SK-N-DZ (cell line): ENCODE measurements at places on chromosomes 5 and 9.

DNA sequence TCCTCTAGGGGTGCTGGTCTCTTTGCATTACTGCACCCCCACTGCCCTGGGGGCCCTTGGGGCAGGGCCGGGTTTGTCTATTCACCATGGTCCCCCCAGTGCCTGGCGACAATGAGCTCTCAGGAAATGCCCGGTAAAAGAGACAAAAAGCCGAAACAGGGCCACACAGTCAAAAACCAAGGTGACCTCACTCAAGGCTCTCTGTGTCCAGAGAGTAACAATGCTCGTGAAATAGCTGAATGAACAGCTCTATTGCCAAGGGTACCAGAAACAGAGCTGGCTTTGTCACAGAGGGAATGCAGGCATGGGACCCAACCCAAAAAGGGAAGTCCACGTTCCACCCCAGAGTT lies 16.0 kb downstream of the SH3PXD2B start:
- no peak for DNase-seq

DNA sequence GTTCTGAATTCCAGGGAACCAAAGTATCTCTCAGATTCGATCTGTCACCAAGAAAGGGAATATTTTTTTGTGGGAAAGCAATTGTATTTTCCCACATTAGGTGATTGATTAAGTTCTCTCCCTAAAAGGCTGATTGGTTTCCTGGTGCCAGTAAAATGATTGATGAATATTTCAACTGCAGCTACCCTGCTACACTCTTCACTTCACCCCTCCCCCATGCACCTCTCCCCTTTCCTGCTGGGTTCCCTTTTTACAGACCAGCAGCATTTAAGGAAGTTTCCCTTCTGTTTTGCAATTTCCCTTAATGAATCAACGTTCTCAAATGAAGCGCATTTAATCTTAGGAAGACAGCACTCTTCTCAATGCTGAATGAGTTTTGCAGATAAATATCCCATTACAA lies 13.1 kb downstream of the NR6A1 start:
- DNase-seq: no peak

GRCh38 chr5:76808141-76808691 lies 10.6 kb upstream of the F2RL1 start:
- DNase-seq: peak; percentile 66

GRCh38 chr5:72233835-72234234 lies 86.2 kb downstream of the MRPS27 start:
- no peak for DNase-seq

DNA sequence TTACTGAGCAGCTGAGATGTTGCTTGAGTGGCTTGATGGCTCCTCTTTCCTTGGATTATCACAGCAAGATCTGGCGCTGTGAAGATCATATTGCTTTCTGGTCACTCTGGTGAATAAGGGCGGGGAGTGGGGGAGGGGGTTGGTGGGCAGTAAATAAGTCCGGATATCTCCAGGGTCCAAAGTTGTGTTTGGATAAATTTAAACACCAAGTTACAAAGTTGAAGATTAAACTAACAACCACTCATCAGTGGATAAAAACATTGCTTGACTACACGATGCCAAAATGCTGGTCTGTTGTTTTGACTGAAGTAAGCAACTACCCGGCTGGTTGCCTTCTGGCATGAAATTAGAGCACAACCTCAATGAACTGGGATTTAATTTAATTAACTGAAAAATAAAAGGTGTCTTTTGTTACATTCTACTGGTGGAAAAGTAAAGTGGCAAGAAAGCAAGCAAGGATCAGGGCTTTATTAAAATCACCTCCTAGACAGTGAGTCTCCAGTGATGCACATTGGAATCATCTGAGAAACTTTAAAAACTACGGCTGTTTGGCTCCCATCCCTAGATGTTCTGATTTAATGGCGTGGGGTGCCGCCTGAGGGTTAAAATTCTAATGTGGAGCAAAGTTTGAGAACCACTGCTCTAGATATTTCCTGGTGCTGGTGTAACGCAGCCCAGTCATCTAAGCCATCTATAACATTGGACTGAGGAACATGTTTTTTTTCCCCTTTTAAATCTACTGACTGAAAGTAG lies 86.7 kb upstream of the AGXT2 start:
- DNase-seq: no peak

- no peak for DNase-seq
Measured at GRCh38 chr9:69809304-69809863, 11.2 kb upstream of the CFAP95 start.

DNA sequence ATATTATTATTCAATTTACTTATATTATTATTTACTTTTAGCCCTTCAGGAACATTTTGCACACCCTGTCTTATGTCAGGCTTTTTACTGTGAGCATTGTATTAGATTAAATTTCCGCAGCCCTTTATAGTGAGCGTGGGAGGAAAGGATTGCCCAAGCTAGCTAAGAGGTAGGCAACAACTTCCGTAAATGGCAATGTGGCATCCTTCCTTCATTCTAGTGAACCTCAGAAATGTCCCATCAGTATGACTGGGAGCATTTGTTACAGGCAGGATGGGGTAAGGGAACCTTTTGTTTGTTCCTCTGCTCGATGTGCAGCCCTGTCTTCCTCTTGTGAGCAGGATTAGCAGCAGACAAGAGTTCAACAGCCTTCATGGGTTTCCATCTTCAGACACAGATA lies 6.2 kb upstream of the CD180 start:
- no peak for DNase-seq

- no peak for DNase-seq
Measured at GRCh38 chr9:105711867-105712266, 17.5 kb downstream of the TMEM38B start.

DNA sequence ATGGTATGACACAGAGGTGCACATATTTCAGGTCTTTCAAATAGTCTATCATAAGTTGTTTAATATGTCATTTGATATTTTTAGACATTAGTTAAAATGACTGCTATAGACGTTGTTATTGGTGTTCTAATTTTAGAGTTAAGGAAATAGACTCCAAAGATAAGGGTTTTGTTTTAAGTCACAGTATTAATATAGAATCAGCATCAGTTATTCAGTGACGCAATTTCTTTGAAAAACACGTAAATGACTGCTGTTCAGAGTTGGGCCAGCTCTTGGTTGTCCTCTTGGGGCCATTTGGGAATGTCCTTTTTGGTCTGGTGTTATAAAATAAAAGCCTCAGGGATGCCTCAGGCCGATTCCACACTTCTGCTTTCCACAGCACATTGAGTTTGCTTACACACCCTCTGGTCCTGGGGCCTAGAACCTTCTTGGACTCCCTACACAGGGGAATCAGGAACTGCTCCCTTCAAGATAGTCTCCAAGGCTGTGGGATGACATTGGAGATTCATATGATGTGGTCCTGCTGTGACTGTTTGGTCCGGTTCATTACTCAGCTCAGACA lies 14.3 kb downstream of the OTULIN start:
- no peak for DNase-seq

GRCh38 chr9:70044490-70045307 lies 1.1 kb downstream of the MAMDC2 start:
- DNase-seq: no peak

DNA sequence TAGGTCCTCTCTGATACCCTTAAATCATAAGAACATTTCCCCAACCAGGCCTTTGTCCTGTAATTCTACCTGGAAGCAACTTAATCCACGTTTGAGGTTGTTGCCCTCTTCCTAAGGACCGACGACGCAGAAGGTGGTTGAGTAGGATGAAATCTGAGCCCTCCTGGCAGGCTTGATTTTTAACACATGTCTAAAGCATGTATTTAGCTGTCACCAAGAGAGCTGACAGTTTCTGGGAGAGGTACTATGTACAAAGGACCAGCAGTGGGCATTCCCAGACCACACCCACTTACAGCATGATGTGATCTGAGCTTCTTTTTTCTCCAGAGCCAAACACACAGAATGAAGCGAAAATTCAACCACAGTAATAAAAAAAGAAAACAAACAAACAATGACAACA lies 260.9 kb downstream of the SH3GL2 start:
- no peak for DNase-seq

- no peak for DNase-seq
Measured at GRCh38 chr5:27748847-27749246, 710.5 kb upstream of the CDH9 start.

GRCh38 chr5:178627259-178627598 lies 379 bp upstream of the CLK4 start:
- DNase-seq: no peak

DNA sequence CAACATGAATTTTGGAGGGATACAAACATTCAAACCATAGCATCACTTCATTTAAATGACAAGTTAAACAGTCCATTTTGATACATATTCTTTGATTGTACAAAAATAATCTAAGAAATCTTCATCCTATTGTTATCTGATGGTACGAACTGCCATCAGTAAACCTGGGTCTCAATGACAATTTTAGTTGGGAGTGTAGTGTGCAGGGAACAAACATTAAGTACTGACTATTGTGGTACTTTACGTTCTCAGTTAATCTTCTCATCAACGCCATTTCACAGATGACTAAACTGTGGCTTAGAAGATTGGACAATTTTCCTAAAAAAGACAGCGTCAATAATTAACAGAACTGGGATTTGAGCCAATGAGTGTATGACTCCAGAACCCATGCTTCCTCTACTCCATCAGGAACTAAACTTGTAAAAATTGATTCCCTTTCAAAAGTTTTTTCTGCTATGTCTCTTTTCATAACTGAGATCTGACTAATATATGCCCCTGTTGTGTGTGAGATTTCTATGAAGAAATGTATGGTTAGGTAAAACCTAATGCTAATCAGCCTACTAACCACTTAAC lies 21.1 kb downstream of the TNPO1 start:
- DNase-seq: no peak

- no peak for DNase-seq
Measured at GRCh38 chr5:138757061-138757776, 4.0 kb downstream of the CTNNA1 start.

DNA sequence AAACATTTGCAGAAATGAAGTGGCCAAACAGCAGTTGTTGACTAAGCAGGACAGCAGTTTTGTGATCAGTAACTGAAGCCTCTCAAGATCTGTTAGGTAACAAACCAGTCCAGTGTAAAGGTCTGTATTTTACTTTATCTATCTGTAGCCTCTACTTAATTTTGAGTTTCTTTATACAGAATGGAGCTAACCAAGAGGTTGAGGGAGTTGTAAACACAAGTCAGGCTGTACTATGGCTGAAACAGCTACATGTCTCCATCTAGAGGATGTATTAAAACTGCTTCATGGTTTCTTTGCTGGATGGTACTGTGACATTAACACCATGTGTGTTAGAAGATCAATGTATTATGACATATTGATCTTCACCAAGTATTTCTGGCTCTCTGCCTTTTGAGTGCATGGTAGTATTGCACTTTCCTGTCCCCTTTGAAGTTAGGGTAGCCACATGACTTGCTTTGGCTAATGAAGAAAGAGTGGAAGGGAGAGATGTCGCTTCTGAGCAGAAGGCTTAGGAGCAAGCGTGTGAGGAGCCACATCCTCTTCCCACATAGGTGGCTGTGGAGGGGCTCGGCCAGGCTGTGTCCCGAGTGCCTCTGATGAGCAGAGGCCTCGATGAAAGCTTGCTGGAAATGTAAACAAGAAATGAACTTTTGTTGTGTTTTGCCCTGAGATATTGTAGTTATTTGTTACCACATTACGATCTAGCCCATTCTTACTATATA lies 105.6 kb upstream of the PCA3 start:
- DNase-seq: peak; percentile 12

DNA sequence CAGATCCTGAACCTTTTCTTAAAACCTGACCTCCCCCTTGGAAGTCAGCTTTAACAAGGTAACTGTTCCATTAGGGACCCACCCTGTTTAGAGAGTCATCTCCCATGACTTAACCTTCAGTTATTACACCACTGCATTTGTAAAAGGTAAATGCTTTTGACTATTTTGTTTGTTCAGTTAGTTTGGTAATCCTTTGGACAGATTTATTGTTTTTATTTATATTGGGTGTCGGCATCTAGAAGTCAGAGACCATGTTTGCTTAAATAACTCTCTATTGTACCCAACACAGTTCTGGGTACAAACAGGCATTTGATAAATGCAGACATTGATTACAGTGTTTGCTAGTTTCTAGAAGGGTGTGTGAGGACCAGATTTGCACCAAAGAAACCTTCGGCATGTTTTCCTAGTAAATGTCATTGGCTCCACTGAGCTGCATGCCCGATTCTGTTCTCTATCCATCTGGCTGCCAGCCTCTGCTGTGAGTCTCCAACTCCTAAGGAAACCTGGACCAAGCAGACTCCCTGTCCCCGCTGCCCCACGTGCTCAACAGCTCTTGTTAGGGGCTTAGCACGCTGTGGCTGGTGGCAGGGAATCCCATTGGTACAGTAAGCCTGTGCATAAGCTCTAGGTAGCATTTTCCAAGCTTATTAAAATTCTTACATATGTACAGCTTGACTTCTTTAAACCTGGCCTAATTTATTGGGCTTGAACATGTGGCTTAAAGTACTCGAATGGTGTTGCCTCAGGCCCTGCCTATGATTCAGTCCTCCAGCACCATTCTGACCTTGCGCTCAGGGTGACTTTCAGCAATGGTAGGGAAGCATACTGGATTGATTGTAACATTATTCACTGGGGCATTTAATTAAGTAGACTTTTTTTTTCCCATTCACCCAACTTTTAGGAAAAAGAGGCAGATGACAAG lies 6.6 kb downstream of the PCBD2 start:
- DNase-seq: no peak

DNA sequence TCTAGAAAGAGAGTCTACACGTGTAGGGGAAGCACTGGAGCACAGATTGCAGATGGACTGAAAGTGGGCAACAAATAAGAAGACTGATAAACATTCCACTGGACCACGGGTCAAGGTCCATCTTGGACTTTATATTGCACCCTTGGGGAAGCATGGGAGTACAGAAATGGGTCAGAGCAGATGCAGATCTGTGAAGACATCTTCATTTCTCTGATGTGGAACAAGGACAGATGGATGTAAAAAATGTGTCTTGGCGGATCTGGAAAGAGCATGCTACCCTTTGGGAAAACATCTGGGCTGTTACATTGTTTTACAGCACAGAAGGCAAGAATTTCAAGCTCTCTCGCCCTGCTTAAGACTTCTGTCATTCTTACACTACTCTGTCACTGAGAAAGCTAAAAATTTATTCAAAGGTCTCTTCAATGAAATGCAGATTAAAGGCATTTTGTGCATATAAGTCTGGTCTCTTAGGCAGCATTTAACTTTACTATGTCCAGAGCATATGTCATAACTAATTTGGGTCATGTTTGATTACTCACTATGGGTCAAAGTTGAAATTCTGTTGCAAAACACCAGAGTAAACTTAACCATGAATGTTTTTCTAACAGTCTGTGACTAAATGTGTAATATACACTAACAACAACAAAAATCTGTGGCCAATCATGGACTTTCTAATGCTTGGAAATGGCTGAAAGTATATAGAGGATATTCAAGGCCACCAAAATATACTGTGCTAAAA lies 756.4 kb upstream of the DMAC1 start:
- no peak for DNase-seq

DNA sequence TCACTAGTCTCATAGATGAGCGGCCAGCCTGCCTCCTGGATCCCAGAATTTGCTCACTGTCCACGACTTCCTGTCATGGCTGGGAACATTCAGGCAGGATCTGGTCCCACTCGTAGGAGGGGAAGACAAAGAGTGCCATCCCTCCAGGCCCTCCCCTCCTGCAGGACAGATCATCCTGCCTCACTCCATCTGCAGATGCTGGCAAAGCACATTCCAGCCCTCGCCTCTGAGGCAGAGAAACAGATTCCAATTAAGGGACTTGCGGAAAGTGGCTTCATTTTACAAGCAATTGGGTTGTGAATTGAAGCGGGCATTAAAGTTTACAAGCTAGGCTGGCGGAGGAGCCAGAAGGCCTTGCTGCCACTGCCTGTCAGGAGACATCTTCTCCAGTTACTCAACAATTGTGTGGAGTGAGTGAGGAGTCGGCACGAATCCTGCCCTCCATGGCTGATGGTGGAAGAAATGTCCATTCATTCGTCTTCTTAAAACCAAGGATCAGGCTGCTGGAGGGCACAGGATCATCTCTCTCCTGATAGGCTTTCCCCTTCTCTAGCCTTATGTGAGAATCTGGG lies 41.8 kb upstream of the KCNMB1 start:
- DNase-seq: no peak
